ENCODE measurements at places on chromosomes 13 and 19.

DNA sequence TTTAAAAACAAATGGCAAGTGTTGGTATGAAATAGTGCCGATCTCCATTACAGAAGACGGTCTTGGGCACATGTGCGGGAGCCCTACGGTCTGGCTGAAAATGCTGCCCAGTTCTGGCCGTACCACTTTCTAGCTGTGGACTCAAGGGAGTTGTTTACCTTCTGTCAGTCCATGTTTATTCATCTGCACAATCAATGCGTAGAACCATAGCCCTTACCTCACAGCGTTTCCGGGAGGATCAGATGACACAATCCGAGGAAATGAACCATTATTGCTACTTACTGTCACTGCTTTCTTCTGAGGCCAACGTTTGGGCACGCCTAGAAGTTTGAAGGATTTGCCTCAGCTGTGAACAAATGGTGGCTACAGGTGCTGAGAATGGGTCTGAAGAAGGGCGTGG lies 31.2 kb downstream of the GADD45B start:
- DNase-seq = peak; percentile 37

DNA sequence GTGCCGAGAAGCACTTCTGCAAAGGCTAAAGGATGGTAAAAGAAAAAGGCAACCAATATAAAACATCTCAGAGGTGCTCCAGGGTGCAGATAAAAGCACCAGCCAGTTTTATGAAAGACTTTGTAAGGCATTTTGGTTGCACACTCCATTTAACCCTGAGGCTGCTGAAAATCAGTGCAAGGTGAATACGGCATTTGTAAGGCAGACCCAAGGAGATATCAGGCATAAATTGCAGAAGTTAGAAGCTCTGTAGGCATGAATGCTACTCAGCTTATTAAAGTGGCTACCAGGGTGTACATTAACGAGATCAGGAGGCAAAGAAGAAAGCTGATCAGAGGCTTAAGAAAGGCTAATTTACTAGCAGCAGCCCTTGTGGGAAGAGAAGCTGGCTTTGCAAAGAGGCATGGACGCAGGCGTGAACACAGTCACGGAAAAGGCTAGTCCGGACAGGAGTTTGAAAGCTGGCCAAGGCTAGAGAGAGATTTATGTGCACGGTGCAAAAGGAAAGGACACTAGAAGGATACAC lies 99.6 kb downstream of the ZNF429 start:
- no peak for DNase-seq

DNA sequence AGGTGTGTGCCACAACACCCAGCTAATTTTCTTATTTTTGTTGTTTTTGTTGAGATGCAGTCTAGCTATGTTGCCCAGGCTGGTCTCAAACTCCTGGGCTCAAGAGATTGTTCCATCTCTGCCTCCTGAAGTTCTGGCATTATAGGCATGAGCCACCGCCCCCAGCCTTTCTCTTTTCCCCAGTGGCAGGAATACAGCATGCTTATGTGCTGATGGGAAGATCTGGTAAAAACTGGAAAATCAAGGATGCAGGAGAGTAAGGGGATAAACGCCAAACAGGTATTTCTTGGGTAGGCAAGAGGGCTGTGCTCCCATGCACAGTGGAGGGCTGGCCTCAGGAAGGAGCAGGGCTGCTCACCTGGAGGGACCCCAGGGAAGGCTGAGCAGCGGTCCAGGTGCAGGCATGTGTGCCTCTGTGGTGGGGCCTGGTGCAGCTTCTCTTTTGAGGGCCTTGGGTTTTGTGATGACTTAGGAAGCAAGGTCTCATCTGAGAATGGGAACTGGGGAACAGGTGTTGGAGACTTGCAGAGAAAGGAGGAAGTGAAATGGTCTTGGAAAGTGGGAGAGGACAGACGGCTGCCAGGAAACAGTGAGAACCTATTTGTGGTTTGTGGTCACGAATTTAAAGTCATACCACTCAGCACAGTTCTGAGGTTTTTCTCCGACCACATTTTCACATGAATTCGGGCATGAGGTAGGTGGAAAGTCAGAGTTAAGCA lies 106.5 kb downstream of the TEX26 start:
- no peak for DNase-seq

- DNase-seq = peak; percentile 21
Measured at GRCh38 chr19:37979547-37980082, 72.6 kb downstream of the SIPA1L3 start.

DNA sequence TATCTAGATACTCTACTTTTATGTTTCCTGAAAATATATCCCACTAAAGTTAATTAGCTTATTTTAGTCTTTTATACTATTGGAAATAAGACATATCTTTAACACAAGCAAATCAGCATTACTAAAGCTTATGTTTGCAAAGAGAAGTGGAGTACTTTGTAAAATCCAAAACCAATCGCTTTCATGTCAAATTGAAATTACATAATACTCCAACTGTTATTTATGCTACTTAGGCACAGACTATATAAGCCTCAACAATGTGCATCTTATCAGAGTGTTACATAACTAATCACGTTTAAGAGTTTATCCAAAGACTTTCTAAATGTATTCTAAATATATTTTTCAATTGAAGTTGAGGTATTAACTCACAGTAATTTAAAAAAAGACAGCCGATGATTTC lies 200.0 kb downstream of the PCDH20 start:
- no peak for DNase-seq

GRCh38 chr13:29532116-29532515 lies 63.4 kb downstream of the SLC7A1 start:
- DNase-seq = no peak

DNA sequence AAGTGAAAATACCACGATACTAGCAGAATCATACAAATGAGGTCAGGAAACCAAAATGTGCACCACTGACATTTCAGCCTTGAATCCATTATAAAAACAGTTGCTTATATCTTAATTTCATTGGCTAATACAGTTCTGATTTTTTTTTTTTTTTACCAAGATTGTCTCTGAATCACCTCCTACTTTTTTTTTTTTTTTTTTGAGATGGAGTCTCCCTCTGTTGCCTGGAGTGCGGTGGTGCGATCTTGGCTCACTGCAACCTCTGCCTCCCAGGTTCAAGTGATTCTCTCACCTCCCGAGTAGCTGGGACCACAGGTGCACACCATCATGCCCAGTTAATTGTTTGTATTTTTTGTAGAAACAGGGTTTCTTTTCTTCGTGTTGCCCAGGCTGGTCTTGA lies 270.2 kb downstream of the LMO7 start:
- DNase-seq = no peak

- DNase-seq = no peak
Measured at GRCh38 chr19:5364674-5365073, 24.1 kb upstream of the PTPRS start.

DNA sequence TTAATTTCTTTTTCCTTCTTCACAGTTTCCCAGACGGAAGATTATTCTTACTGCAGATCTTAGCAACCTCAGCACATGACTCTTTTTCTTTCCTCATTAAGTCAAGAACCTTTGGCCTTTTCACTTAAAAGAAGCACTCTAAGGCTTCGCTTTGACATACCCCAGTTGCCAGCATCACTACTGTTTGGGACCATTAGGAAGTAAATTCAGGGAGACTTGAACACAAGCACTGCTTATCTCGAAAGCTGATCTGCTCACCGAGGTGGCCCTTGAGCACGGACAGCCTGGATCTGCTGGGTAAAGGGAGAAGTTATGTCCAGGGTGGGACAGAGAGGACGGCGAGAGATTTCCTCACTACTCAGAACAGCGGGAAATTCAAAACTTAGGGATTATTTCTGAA lies 151.4 kb upstream of the RNF113B start:
- no peak for DNase-seq

DNA sequence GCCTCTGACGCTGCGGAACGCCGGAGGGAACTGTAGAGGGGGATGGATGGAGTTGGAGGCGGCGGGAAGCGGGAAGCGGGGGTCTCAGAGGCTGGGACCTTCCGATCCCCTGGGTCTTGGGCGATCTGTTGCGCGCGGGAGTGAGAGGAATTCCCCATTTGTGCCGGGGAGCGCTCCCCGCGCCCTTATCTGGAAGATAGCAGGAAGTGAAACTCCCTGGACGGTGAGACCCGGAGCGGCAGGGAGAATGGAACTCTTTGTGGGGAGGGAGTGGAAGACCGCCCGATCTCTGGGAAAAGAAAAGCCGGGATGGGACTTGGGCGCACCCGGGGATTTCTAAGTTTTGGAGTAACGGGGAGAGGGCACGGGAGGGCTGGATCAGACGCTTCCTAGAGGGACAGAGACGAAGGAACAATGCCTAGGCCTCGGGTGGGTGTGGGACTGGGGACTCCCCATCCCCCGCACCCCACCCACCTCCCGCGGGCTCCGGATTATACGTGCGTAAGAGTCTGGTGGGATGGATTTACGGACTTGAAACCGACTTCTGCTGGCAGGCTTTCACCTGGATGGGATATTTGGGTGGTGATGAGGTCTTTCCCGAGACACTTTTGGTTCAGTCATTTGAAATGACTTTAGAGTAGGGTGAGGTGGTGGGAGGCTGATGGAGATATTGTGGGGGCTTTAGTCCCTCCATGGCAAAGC lies 495 bp downstream of the LSR start:
- DNase-seq = no peak

DNA sequence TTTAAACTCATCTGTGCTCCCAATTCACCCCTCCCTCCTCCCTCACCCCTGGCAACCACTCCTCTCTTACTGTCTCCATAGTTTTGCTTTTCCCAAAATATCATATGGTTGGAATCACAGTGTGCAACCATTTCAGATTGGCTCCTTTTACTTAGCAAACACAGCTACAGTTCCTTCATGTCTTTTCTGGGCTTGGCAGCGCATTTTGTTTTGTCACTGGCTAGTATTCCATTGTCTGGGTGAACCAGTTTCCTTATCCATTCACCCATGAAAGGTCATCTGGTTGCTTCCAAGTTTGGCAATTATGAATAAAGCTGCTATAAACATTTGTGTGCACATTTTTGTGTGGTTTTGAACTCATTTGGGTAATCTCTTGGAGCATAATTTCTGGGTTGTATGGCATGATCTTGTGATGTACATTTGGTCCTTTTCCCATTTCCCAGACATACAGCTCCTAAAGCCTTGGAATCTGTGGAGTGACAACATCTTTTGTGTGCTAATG lies 23.9 kb upstream of the GAS6 start:
- no peak for DNase-seq

GRCh38 chr19:58379246-58379645 lies 1.6 kb downstream of the ZNF837 start:
- DNase-seq = no peak

DNA sequence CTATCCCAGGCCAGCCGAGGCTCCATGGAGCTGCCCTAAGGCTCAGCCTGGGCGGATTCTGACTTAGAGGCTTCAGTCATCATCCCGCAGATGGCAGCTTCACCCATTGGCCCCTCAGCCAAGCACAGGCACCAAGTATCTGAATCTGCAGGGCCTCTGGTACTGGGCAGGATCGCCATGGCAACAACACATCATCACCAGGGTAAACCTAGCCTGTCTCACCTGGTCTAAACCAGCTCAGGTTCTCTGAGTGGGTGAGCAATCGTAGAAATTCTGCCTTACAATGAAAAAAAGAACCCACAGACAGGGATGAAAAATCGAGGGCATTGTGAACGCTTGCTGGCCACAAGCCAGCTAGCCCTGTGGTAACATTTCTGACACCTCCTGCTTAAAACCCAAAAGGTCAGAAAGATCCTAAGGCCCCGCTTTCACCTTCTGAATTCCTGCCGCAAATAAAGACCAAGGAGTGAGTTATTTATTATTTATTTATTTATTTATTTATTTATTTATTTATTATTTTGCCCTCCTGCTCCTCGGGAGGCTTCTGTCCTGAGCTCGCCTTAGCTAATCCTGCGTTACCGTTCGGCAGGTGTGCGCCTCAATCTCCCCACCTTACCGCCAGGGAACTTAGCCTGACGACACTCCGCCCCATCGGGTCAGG lies 12.0 kb upstream of the CEACAM21 start:
- no peak for DNase-seq

GRCh38 chr13:29451976-29452375 lies 143.5 kb downstream of the SLC7A1 start:
- DNase-seq = no peak

DNA sequence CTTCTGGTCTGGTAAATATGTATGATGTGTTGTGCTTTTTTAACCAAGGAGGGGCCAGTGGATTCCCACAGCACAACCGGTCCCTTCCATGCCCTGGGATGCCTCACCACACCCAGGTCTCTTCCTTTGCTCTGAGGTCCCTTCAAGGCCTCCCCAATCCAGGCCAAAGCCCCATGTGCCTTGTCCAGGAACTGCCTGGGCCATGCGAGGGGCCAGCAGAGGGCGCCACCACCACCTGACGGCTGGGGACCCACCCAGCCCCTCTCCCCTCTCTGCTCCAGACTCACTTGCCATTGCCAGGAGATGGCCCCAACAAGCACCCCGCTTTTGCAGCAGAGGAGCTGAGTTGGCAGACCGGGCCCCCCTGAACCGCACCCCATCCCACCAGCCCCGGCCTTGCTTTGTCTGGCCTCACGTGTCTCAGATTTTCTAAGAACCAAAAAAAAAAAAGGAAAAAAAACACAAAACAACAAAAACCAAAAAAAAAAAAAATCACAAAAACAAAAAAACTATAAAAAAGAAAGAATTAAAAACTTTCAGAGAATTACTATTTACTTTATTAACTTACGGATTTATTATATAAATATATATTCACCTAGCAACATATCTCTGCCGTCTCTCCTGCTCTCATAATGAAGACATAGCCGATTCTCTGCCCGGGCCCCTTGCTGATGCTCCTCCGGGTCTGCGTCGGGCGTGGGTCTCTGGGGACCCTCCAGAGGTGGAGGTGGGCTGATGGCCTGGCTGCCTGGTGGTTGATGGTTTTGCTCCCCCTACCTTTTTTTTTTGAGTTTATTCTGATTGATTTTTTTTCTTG lies 14.4 kb downstream of the CAPN12 start:
- DNase-seq = peak; percentile 63

DNA sequence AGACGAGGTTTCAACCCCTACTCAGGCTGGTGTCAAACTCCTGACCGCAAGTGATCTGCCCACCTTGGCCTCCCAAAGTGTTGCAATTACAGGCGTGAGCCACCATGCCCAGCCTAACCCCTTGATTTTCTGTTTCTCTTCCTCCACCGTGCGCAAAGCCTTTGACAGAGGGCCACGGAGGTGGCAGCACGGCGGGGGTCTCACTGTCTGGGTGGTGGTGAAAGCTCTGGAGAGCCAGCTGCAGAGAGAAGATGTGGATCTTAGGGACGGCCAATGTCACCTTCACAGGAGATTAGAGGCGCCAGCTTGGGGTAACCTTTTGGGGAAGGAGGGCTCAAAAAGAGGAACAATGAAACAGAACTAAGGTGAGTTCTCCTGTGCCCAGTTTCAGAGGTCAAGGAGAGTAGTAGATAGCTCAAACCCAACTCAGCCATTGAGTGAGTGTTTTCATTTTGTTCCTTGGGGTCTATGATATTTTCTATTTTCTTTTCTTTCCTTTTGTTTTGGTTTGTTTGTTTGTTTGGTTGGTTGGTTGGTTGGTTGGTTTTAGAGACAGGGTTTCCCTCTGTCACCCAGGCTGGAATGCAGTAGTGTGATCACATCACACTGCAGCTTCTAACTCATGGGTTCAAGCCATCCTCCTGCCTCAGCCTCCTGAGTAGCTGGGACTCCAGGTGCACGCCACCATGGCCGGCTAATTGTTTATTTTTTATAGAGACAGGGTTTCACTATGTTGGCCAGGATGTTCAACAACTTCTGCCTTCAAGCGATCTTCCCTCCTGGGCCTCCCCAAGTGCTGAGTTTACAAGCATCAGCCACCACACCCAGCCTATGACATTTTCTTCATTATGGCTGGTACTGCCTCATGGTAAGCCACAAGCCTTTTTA lies 37.7 kb downstream of the GPR42 start:
- DNase-seq = no peak

- no peak for DNase-seq
Measured at GRCh38 chr19:38298821-38299680, 5.0 kb upstream of the C19orf33 start.

- DNase-seq = no peak
Measured at GRCh38 chr13:41419206-41419605, 38.1 kb upstream of the RGCC start.

All from HEK293T (cell line).